Adipocyte (in vitro differentiated cells): ENCODE measurements at places on chromosomes 16 and 17.

GRCh38 chr16:71974068-71974818 lies 26.0 kb downstream of the PKD1L3 start:
- DNase-seq = no peak

- DNase-seq = peak; percentile 80
Observed at GRCh38 chr17:14871921-14872320, 393.2 kb downstream of the PMP22 start.

GRCh38 chr17:73410586-73411312 lies 98.9 kb upstream of the CDC42EP4 start:
- no peak for DNase-seq

DNA sequence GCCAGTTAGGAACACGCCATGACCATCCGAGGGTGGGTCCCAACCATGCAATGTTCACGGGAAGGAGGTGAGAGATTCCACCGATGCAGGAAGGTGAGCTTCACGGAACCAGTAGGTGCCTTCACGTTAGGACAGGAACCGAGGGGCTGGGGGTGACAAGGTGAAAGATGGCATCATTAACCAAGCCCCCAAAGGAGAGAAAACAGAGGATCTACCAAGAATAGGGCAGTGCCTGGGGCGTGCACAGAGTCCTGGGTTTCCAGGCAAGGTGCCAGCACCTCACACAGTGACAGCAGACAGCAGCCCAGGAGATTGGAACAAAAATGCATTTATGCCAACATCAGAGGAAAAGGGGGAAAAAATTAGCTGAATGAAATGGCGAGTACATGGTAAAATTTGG lies 137.9 kb downstream of the GSG1L start:
- DNase-seq = no peak

DNA sequence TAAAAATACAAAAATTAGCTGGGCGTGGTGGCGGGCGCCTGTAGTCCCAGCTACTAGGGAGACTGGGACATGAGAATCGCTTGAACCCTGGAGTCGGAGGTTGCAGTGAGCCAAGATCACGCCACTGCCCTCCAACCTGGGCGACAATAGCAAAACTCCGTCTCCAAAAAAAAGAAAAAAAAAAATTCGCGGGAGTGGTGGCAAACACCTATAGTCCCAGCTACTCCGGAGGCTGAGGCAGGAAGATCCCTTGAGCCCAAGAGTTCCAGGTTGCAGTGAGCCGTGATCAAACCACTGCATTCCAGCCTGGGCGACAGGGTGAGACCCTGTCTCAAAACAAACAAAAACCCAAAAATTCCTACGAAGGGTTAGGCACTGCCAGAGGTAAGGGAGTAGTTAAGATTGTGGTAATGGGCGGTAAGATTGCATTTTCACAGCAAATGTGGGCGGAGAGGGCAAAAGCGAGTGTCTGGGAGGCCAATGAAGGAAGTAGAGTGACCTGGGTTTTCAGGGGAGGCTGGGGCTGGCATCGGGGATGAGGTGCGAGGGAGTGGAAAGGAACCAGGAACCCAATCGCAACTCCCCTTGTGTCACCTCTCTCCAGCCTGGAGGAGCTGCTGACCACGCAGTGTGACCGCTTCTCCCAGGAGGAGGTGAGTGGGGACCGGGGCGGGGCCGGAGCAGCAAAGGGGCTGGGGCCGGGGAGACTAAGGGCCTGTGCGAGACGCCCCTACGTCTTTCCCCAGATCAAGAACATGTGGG lies 2.6 kb downstream of the MYL11 start:
- DNase-seq = no peak

- DNase-seq = no peak
Observed at GRCh38 chr17:75228305-75228704, 22.8 kb downstream of the NUP85 start.

DNA sequence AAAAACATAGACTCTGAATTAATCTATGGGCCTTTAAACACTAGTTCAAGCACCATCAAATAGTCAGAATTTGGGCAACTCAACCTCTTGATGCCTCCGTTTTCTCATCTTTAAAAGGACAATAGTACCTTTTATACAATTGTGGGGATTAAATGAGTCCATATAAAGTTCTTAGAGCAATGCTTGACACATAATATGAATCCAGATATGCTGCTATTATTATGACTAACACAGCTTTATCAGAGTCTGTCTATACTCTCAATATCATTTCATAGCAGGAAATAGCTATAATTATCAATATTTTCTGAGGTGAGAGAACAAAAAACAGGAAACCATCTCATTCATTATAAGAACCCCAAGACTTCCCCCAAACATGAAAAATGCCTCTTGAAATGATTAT lies 430.5 kb upstream of the XYLT1 start:
- no peak for DNase-seq

DNA sequence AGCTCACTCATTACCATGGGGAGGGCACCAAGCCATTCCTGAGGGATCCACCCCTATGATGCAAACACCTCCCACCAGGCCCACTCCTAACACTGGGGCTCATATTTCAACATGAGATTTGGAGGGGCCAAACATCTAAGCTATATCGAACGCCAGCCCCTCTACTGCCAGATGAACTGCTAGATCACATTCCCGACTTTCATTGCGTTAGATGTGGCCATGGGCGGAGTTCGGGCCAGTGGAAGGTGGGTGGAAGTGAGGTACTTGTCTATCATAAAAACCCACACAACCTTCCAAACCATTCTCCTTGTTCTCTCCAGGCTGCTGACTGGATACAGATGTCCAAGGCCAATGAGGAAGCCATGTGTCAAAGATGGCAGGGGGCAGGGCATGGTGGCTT lies 27.0 kb upstream of the ANKRD40CL start:
- no peak for DNase-seq

GRCh38 chr17:37725021-37725595 lies 19.8 kb downstream of the HNF1B start:
- DNase-seq = no peak

GRCh38 chr17:34706029-34706428 lies 126.6 kb downstream of the TMEM132E start:
- DNase-seq = peak; percentile 42

DNA sequence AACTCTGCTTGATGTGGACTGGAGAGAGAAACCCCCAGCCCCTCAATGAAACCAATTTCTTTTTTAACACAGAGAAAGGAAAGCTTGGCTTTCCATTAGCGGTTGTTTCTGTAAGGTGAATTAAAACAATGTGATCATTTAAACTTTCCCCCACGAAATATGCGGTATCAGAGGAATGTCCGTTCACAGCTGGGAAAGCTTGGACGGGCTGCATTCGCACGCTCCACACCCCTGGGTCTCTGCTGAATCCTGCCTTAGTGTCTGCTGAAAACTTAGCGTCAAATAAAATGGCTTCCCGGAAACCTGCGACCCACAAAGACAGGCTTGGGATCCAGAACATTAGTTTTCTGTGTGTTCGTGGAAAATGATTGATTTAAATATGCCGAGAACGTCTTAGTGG lies 71.7 kb downstream of the C16orf95 start:
- DNase-seq = no peak

DNA sequence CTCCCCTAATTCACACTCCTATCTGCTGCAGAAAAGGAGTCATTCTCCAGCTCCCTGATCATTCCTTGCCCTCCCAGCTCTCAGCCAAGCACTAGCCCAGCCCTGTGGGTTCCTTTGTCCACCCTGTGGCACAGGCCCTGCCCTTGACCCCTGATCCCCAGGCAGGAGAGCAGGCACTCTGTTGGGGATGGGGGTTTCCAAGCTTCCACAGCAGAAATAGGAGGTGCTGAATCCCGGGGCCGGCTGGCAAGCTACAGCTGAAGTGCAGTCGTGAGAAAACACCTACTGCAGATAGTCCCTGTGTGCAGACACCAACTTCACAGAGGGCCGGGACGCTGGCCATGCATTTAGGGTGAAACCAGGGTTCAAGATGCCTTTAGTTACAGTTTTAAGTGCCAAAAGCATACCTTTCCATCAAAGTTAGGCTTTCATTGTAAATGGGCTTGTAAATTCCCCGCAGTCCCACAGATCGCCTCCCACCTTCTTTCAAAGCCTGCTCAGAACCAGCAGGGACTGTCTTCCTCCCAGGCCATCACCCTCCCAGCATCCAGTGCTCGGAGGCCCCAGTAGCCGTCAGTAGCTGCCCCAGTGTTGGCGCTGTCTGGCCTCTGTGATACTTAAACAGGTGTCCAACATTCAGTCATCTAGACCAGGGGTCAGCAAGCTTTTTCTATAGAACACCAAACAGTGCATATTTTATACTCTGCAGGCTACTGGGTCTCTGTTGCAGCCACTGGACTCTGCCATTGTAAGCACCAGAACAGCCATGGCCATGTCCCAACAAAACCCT lies 10.6 kb downstream of the CPSF4L start:
- no peak for DNase-seq

- peak; percentile 60 for DNase-seq
Observed at GRCh38 chr17:81294512-81295030, 536 bp downstream of the SLC38A10 start.

GRCh38 chr17:4501295-4501949 lies 2.7 kb downstream of the SPNS2 start:
- no peak for DNase-seq

DNA sequence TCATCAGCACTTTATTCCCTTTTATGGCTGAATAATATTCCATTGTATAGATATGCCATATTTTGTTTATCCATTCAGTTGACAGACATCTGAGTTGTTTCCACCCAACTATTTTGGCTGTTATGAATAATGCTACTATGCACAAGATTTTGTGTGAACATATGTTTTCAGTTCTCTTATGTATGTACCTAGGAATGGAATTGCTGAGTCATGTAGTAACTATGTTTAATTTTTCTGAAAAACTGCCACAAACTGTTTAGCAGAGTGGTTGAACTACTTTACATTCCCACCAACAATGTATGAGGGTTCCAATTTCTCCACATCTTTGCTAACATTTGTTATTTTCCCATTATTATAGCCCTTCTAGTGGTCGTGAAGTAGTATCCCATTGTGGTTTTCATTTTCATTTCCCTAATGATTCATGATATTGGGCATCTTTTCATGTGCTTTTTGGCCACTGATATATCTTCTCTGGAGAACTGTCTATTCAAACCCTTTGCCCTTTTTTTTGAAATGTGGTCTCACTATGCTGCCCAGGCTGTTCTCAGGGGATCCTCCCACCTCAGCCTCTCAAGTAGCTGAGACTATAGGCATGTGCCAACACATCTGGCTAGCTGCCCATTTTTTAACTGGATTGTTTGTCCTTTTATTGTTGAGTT lies 26.3 kb downstream of the SMURF2 start:
- DNase-seq = peak; percentile 87

GRCh38 chr17:48148029-48148770 lies 40.6 kb downstream of the SNX11 start:
- no peak for DNase-seq
